ENCODE measurements at places on chromosomes 4 and X.
A peak's percentile ranks its signal among the peaks of the same experiment; 100 is the strongest.

DNA sequence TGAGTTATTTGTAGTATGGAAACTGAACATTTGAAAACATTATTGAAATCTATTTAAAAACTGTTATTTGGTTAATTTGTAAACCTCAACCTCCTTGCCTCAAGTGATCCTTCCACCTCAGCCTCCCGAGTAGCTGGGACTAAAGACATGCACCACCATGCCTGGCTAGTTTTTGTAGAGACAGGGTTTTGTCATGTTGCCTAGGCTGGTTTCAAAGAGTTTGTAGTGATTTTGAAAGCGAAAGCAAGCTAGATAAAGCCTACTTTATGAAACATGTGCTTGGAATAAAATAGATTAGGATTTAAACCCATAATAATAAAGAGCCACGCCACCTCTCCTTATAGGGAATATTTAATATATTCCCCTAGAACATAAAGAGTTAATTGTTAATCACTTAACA is 23.5 kb downstream of the ARSJ start:
- DNase-seq: no peak

GRCh38 chr4:24613502-24613901 is 29.1 kb upstream of the DHX15 start:
- DNase-seq: no peak

GRCh38 chr4:62898115-62898514 is 1511.1 kb downstream of the TECRL start:
- no peak for DNase-seq

DNA sequence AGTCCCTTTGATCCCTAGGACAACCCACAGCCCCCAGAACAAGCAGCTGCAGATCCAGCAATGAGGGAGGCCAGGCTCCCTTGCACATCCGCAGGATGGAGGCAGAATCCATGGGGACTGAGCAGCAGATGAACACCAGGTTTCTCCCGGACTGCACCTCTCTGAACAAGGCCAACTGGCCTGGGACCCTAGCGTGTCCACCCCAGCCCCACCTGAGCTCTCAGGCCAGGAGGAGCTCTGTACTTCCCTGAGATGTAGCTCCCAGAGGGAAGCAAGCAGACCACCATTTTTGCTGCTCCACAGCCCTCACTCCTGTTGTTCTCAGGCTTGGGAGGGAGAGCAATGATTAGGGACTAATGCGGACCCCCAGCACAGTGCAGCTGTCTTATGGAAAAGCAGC is 1195.8 kb downstream of the PCDH18 start:
- no peak for DNase-seq

DNA sequence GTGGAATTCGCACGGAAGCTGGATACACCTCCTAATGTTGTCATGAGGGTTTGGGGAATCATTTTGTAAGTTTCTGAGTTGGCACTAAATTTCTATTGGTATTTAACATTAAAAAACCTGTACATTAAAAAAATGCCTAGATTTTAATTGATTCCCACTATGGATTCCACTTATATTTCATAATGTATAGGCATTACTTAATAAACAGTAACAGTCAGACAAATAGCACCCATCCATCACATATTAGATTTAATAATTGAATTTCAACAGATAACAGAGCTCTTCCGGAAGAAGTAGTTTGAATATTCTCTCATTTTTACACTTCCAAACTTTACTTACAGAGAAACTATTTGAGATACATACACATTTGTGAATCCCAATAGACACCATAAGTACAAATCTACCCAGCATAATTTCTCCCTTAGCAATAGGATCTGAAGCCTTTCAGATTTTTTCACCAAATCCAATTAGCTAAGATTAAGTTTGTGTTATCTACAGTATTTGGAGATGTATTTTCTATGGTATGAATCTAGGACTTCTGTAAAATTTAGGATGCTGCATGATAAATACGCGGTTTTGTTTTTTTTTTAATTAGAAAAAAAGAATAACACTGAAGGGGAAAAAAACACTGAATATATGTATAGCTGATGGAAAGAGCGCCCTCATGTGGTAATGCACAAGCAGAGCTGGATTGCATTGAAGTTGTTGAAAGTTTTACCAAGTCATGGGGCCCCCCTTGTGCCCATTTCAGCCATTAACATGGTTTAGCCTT is 12.2 kb upstream of the ODAM start:
- DNase-seq: peak; percentile 9

DNA sequence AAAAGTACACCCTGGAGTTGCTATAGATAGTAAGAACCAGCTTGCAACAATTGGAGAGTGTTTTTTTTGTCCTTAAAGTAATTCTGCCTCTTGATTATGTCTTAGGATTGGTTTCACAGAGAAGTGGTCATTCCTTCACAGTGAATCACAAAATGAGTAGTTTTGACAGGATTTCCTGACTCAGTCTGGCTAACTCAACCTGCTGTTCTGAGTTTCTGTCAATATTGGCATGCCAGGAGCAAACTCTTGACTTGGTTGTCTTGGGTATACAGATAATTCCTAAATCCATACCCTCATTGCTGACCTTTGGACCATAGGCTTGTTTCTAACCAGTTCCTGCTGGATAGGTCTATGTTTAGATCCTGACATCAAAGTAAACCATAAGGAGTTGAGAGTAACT is 9.4 kb downstream of the FHIP1A start:
- peak; percentile 80 for DNase-seq

GRCh38 chrX:116204932-116205331 is 34.4 kb downstream of the AGTR2 start:
- DNase-seq: peak; percentile 1

DNA sequence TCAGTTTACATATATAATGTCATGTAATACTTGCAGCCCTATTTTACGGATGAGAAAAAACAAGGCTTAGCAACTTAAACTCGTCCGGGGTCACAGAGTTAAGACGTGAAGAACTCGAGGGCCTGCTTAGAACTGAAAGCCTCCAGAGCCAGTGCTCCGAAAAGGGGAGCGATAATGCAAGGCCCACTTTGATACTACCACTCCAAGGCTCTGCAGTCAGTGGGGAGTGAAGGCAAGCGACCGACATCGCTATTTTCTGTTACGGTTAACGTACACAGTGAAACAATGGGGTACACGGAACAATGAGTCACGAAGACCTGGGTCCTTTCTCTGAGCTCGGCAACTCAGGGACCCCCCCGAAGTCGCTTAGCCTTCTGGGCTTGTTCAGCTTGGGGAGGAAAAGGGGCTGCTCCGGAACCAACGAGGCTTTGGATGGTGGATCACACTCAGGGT is 965 bp downstream of the PPA2 start:
- no peak for DNase-seq

GRCh38 chr4:40601641-40602040 is 28.0 kb downstream of the RBM47 start:
- no peak for DNase-seq

GRCh38 chr4:121778991-121779628 is 14.1 kb upstream of the SMIM43 start:
- DNase-seq: no peak

DNA sequence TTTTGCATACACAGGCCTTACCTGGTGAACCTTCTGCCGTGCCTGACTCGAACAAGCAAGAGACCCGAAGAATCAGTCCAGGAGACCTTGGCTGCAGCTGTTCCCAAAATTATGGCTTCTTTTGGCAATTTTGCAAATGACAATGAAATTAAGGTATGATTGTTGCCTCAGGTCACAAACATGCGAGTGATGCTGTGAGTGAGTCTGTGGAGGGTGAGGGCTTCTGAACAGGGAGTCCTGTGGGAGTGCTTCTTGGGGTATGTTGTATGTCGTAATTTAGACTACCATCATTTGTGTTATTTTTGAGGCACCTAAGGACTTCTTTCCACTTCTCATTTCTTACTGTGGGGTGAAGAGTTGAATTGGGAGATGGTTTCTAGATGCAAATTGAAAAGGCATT is 32.8 kb downstream of the HTT start:
- no peak for DNase-seq

- DNase-seq: no peak
These were observed 8.8 kb downstream of the LARP7 start for GRCh38 chr4:112645541-112646329.

- peak; percentile 25 for DNase-seq
These were observed at the start of gene EREG for GRCh38 chr4:74364652-74365491. TSS of gene EREG (plus strand) at chr4:74365145. CDS start at chr4:74365309, 164 bp downstream.

DNA sequence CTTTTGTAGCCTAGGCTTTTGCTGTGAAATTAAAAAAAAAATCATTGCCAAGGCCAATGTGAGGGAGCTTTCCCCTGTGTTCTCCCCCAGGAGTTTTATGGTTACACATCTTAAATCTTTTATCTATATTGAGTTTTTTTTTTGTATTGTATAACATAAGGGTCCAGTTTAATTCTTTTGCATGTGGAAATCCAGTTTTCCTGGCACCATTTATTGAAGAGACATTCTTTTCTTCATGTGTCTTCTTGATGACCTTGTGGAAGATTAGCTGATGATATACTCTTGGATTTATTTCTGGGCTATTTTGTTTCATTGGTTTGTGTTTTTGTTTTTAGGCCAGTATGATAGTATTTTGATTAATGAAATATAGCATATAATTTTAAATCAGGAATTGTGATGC is 225.0 kb downstream of the ADAM29 start:
- no peak for DNase-seq

GRCh38 chrX:71282514-71283402 is 677 bp upstream of the NONO start:
- DNase-seq: no peak

GRCh38 chr4:24643774-24644520 is 59.6 kb upstream of the DHX15 start:
- no peak for DNase-seq
